Fibroblast of skin of abdomen (primary cell): ENCODE measurements at places on chromosomes 1 and 21.

DNA sequence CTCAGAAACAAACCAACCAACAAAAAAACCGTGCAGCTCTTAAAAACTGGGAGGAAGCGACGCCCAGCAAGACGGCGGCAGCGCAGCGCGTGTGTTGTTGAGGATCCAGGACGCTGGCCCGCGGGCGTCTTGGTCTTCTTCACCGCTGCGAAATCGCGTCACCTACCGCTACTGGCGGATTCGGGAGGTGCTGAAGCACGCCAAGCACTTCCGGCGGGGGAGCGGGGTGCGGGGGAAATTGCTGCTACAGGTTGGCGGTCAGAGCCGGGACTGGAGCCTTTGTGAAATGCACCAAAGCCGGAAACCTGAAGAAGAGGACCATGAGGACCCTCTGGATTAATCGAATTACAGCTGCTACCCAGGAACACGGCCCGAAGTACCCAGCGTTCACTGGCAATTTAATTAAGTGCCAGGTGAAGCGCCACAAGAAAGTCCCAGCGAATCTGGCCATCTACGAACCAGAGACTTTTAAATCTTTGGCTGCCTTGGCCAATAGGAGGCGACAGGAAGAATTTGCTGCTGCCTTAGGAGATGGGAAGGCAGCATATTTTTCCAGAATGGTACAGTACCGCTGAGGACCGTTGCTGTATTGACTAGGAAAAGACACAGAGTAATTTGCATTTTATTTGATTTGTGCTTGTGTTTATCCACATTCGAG is 11.9 kb upstream of the RIPPLY3 start:
- peak; percentile 24 for DNase-seq

GRCh38 chr1:151011154-151011850 is 3.1 kb downstream of the PRUNE1 start:
- DNase-seq = no peak

GRCh38 chr1:12572522-12572921 is 45.5 kb downstream of the DHRS3 start:
- no peak for DNase-seq

GRCh38 chr1:1129381-1129821 is 13.5 kb upstream of the C1orf159 start:
- no peak for DNase-seq
